NCI-H748 treated with DMSO at 0.1 percent for 48 hours (cell line): ENCODE measurements at places on chromosomes 5 and 9.

DNA sequence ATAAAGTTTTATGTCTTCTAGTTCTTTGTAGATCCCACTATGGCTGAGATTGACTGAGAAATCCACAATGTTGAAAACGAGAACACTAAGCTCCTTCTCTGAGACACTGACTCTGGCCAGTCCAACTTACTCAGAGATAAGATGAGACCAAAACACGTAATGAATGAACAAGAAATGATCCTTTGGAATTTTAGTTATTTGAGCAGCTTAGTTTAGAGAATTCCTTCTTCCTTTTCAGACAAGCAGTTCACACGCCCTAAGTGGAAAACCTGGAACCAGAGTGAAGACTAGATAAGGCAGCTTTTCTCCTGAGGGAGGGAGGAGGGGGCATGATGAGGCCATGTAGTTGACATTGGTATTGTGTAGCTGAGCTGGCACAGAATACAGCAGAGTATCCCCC lies 139.6 kb downstream of the GABRB2 start:
- DNase-seq: no peak

- DNase-seq: no peak
Measured at GRCh38 chr5:152274224-152274623, 130.9 kb downstream of the NMUR2 start.

DNA sequence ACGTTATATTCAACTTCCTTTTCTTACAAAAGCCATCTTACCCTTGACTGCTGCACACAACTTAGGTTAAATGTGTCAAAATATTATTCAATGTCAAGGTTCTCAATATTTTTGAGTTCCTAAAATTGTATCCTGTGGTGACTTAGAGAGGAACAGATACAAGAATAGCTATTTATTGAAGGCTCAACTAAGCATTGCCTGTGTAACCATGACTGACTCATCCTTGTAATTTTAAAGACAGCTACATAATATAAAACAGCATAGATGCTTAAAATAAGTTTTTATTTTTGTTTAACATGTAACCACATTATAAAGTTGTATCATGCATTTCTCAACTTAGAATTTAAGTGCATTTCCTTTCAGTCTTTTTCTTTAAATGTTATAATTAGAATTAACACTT lies 312.9 kb upstream of the RGMB start:
- no peak for DNase-seq

- peak; percentile 97 for DNase-seq
Measured at GRCh38 chr5:35617435-35618303, at the start of gene SPEF2. TSS of gene SPEF2 (plus strand) at chr5:35617863. CDS start at chr5:35617998, 135 bp downstream.

GRCh38 chr5:6003040-6003825 lies 375.1 kb downstream of the MED10 start:
- DNase-seq: peak; percentile 16

DNA sequence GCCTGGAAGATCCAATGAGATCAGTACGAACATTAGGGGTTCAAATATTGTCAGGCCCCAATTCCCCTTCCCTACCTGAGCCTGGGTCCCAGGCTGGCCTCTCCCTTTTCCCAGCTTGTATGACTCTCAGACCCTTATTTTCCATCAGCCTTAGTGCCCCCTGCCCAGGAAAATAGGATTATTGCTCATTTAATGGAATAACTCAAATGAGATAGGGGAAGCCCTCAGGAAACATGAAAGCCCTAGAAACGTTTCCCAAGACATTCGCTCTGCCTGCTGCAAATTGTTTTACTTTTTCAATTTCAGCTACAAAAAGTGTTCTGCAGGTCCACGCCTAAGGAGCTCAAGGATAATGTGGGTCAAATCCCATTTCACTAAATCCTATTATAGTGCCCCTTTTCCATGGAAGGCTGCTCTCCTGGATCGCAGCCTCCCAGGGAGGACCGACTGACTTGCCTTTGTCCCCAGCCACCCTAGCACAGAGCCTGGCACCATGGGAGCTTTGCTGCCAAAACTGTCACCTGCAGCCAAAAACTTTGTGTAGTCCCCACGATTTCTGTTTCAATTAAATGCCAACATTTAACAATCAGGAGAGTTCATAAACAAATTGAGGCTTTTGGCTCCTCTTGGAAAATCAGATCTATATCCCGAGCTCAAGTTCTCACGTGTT lies 46.9 kb downstream of the THOC3 start:
- DNase-seq: no peak

- no peak for DNase-seq
Measured at GRCh38 chr5:139481580-139482049, 943 bp downstream of the STING1 start.

DNA sequence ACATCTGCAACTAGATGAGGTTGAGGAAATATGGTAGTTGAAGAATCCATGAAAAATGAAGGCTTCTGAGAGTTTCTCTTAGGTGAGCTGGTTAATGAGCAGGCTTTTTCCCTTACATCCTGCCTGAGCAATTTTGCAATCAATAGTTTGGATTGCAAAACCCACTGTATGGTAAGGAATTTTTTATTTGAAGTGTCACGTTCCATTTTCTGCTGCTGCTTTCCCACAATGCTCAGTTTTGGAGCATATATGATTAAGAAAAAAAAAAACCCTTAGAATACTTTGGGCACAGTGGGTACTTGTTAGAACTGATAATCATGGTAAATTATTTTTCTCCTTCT lies 144.2 kb downstream of the PCSK1 start:
- DNase-seq: no peak

GRCh38 chr5:98605426-98605825 lies 168.0 kb upstream of the RGMB start:
- no peak for DNase-seq

- no peak for DNase-seq
Measured at GRCh38 chr5:124920909-124921666, 174.6 kb upstream of the ZNF608 start.

DNA sequence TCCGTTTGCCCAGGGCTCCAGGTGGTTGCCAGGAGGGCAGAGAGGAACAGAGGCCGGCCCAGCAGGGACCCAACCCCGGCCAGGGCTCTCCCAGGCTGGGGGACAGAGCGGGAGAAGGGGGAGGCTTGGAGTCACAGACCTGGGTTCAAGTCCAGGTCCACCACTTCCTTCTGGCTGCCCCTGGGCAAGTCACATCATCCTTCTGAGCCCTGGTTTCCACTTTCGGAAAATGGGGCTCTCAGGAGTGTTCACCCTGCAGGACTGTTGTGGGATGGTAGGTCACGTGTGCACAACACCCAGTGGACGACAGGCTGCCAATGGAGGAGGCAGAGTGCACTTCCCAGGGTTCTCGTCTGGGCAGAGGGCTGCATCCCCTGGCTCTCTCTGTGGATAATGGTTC lies 245.4 kb downstream of the PBX3 start:
- no peak for DNase-seq

GRCh38 chr5:108625654-108626053 lies 122.0 kb upstream of the FER start:
- DNase-seq: no peak

- DNase-seq: peak; percentile 70
Measured at GRCh38 chr9:85610074-85610860, 131.5 kb downstream of the AGTPBP1 start.

- no peak for DNase-seq
Measured at GRCh38 chr5:4777435-4777834, 362.7 kb upstream of the ADAMTS16 start.

- DNase-seq: no peak
Measured at GRCh38 chr5:15160091-15160490, 288.5 kb upstream of the ANKH start.

DNA sequence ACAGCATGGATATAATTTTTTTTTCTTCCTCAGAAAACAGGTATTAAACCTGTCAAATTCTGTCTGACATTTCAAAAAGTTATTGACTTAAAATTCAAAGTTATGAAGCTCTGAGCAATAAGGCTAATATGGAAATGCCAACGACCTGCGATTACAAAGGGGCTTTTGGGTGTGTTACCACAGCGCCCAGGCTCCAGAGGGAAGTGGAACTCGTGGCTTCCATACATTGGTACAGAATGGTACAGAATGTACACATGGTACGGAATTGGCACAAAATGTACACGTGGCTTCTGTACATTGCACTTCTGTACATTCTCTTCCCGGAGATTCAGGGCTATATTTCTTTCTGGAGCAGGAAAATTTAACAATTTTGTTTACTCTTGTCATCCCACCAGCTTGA lies 225.1 kb upstream of the TBCA start:
- DNase-seq: no peak

GRCh38 chr9:133260334-133261102 lies 14.5 kb downstream of the ABO start:
- no peak for DNase-seq

GRCh38 chr5:40679913-40680681 lies at the start of gene PTGER4:
TSS of gene PTGER4 (plus strand) at chr5:40679915. CDS start at chr5:40680994, 1,079 bp downstream.
- no peak for DNase-seq

GRCh38 chr5:17269201-17269600 lies 51.8 kb downstream of the BASP1 start:
- DNase-seq: no peak

DNA sequence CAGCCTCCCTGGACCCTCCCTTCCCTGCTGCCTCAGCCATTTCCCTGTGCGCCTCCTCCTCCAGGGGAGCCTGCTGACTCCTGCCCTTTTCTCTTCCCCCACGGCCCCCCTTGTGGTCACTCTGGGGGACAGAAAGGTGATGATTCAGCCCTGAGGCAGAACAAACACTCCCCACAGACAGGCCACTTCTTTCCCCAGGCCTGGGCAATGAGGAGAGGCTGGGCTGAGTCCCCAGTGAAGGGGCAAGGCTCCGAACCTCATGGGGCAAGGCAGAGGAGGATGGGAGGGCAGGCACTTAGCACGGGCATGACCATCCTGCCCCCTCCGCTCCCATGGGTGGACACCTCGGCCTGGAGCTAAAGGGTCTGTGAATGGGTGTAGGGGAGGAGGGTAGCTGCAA lies 21.0 kb downstream of the CSF1R start:
- DNase-seq: no peak

- DNase-seq: no peak
Measured at GRCh38 chr5:107500840-107501239, 169.9 kb downstream of the EFNA5 start.

DNA sequence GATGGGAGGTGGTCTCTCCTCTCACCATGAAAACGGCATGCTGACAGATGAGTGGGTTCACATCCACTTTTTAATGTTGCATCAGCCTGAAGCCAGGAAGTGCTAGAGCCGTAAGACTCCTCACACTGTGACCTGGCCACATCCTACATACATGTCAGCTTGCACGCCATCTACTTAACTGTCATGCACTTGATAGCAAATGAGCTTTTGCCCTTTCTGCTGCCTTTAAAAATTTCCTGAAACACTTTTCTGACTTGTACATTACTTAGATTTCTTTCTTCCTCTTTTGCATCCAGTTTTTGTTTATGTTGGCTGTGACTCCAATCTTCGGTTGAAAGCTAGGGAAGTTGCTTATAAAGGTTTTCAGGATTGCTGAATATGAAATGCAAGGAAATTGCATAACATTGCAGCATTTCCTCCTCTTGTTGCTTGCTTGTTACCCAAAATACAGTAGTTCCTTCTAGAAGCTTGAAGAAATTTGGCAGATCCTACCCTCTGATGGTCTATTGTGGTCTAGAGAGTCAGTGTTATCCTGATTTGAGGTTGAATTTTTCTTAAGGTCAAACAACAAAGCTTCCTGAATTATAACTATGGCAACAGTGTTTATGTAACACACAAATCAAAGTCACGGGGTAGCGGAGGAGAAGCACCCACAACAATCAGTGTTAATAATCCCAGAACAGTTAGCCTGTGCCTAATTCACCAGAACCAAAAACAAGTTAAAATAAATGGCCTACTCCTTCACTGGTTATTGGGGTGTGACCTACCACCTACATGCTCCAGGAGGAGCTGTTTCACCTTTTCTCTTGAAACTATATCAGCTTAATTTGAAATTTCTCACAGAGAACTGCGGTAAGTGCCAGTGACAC lies 232.5 kb downstream of the ARHGAP26 start:
- peak; percentile 7 for DNase-seq

DNA sequence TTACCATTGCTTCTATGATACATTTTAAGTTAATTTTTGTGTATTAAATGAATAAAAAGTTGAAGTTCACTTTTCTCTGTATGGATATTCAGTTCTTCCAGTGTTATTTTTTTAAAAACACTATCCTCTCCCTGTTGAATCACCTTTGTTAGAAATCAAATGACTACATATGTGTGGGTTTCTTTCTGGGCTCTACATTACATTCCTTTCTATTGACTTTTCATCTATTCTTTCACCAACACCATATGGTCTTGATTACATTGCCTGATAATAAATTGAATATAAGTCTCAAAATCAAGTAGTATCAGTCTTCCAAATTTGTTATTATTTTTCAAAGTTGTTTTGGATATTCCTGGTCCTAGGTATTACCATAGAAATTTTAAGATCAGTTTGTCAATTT lies 7.3 kb upstream of the RASEF start:
- no peak for DNase-seq

DNA sequence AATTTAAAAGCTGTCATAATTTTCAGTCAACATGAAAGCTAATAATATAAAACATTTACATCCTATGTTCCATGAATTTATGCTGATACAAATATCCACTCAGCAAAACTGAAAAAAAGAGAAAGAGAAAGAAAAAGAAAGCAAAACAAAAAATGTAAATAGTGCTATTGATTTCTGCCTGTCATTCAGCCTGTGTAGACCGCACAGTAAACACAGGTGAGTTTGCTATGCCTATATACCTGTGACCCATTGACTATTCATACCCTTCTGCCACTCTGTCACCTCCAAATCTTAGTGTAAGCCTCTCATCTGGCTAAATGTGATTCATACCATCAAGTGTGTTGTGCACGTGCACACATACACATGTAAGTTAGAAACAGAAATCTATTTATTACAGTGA lies 359.0 kb upstream of the RORB start:
- no peak for DNase-seq

- no peak for DNase-seq
Measured at GRCh38 chr9:71857159-71857558, 53.8 kb downstream of the ABHD17B start.

DNA sequence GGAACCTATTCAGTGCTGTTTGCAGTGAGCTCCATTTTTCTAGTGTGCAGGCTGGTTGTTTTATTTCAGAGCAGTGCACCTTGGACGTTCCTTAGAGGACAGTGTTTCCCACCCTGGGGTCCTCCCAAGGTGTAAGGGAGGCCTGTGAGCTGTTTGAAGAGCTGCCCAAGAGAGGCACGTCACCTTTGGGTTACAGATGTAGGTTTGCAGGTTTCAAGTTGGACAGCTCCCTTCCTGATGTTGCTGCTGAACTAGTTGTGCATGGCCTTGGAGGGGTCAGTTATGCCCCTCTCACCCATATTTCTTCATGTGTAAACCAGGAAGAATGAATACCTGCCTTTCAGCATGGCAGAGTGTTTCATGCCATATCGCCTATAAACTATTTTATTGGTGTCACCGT lies 34.7 kb upstream of the POMT1 start:
- no peak for DNase-seq

- no peak for DNase-seq
Measured at GRCh38 chr5:138542180-138542955, 668 bp downstream of the ETF1 start.

DNA sequence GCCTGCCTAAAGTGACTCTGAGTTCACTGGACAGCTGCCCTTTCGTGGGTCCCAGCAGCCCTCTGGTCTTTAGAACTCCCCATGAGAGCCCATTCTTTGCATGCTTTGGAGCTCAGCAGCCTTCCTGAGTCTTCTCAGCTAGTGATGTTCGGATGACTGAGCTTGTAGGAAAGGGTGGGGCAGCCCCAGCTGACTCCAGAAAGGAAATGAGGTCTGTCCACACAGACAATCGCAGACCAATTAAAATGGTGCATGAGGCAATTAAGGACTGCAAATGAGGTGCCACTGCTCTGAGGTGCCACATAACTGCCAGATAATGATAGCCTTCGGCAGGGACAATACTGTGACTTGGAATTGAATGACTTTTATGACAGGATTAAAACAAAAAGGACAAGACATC lies 25.4 kb upstream of the TOMM5 start:
- peak; percentile 61 for DNase-seq
